ENCODE measurements at places on chromosomes 4 and X.

DNA sequence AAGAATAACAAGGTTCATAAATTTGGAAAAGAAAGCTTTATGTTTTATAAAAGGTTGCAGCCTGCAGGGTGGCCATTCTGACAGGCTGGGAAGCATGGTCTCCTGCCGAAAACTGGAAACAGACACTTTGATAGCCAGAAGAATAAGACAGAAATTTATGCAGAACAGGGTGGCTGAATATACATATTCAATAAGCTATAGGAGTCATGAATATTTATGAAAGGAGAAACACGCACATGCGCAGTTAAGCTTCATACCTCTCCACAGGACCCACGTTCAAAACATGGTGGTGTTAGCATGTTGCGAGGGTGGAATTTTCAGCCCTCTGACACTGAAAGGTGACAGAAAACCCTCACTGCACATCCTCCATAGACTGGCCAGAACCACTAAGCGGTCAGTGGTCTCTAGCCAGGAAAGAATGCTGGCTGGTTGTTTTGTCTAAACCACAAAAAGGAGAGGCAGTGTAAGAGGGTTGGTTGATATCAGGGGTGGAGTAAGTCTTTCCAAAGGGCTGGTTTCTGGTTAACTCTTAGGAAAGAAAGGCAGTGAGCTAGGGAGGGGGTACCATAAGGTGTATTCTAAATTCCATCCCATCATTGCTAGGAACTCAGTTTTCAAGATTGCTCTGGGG, 58.2 kb downstream of the ANXA10 start:
- DNase-seq: no peak

GRCh38 chr4:69642961-69643360, 3.5 kb upstream of the UGT2A2 start:
- no peak for DNase-seq

DNA sequence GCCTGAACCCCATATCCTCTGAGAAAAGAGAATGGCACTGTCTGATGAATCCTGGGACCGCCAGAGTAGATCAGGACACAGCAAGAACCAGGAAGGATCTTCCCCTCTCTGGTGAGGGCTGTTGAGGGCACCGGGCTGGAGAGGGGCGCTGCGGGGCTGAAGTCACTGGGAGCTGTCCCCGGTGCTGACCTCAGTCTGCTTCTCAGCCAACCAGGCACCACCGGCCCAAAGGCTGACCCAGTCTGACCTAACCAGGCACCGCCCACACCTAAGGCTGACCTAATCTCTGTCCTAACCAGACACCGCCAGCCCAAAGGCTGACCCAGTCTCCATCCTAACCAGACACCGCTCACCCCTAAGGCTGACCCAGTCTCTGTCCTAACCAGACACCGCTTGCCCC, 82.8 kb downstream of the CPZ start:
- DNase-seq: peak; percentile 4

DNA sequence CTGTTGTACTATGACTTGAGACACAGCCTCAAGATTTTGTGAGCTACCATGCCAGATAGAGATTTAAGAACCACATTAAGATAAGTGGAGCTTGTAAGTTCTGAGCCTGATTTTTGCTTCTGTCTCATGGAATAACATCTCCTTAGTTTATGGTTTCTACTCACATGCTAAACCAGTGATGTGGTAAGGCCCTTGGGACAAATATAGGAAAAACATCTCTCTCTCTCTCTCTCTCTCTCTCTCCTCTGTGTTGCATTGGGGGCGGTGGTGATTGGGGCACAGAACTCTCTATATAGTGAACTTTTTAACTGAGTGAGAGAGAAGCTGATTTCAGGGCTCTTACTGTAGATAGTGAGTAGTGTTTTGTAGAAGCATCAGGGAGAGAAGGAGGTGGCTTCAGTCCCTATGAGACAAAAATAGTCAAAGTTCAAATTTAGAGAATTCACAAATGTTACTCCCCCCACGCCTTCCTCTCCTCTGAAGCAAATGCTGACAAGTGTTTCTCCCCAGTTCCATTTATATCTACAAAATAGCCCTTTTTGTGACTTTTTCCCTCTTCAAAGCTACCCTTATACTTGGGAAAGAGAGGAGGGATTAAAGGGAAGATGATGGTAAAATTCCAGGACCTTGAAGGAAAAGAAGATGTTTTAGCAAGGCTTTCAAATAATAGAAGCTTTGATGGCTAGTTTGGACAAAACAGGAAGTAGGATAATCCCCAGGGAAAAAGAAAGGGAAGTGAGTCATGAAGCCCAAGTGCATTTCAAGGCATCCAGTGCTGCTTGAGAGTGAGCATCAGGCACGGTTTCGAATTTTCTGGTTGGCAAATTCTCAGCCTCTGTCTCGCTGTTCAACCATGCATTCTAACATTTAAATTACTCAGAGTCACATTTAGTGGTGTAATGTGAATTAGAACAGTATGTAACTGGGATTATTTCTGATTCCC, 134.3 kb upstream of the AP1S2 start:
- peak; percentile 87 for DNase-seq

GRCh38 chr4:182242787-182243186, 415 bp upstream of the TENM3 start:
- peak; percentile 79 for DNase-seq

DNA sequence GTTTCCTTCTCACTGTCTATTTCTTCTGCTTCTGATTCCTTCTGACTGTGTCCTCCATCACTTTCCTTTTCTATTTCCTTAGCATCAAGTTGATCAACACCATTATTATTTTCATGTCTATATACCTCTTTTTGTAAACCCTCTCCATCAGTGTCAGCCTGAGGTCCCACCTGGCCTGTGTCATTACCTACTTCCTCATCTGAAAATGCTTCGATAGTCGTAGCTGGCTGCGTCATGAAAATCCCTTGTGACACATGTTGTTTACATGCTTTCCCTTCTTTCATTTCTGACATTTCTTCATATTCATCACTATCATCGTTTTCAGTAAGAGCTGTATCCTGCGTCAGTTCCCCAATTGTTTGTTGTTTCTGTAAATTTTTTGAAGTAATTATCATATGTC, 39.6 kb downstream of the RPGR start:
- no peak for DNase-seq

GRCh38 chr4:8282742-8283141, 13.2 kb downstream of the HTRA3 start:
- no peak for DNase-seq

DNA sequence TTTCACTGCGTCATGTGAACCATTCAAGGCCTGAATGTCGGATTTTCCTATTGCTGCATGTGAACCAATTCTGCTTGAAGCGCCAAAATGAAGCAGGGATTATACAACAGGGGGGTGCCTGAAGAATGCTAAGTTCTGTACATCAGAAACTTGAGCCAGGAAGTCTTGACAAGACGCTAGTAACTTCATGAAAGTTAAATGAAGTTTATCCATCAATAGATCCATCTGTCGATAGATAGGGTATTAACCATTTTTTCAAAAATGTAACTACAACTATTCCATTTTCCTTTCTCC, 590 bp upstream of the NAF1 start:
- DNase-seq: peak; percentile 31

DNA sequence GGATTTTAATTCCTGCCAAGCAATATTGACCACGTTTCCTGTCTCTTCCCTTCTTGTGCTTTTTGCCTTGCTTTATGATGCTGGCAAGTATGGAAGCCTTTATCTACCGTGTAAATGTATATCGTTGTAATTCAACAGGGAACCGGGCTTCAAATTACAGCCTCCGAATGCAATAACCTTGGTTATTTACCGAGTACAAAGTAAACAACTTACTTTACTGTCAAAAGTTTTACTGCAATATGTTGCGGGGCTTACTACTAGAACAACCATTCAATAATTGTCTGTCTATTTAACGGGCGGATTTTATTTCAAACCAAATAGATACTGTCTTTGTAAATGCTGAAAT, 73.1 kb downstream of the PALLD start:
- no peak for DNase-seq

DNA sequence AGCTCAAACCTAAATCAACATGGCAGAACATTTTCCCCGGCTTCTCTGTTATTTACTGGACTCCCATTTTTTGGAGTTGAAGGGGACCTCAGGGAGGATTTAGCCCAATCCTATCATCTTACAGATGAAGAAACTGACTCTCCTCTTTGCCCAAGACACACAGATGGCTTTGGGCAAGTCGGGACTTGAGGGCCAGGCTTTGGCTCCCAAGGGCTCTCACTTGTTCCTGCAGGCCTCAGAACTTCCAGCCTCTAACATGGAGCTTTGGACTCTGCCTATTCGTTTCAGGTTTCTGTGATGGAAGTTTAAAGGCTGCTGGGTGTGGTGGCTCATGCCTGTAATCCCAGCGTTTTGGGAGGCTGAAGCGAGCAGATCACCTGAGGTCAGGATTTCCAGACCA, 59.5 kb downstream of the RHOH start:
- no peak for DNase-seq

DNA sequence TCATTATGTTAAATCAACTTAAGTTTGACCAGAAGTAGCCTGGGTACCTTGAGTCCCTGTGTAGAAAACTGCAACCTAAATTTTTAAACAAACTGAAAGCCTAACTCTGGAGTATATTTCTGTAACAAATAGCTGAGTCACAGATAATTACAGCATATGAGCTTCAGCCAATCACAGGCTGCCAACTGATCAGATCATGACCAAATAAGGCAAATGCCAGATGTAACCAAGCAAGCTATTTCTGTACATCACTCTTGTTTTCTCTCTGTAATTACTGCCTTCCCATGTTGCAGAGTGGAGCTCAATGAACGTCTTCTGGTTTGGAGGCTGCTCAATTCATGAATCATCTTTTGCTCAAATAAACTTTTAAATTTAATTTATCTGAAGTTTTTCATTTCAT, 980.9 kb upstream of the DIAPH2 start:
- DNase-seq: peak; percentile 0
